WTC11 (cell line): ENCODE measurements at places on chromosomes 2 and 18. TPM values are rescaled to one million over a fixed set of nuclear protein-coding genes. Genes with fewer than 3 reads are reported as not detected.

DNA sequence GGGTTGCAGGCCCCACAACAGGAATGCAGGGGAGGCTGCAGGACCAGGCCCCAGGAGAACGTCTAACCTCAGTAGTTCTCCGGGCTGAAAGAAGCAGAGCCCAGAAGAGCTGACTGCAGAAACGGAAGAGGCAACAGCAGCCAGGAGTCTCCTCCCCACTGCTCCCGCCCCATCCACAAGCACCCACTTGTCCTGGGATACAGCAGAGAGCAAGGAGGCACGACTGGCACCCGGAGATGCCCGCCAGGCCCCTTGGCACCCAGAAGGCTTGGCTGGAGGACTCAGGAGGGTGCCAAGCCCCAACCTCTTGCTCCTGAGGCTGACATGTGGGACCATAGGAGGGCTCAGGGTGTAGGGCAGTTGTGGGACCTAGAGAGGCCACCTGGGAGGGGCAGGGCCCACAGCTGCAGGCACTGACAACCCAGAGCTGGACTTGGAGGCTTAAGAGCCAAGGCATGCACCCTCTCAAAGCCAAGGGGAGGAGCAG is 29.0 kb upstream of the TNS1 start:
- no peak overlapping the region for H3K27ac ChIP-seq
- no peaks in the 10 kb centered on the region for H3K36me3 ChIP-seq
- no peak overlapping the region for H3K4me3 ChIP-seq
- H3K27me3 ChIP-seq = peaks cover 32% of the 10 kb centered on the region

DNA sequence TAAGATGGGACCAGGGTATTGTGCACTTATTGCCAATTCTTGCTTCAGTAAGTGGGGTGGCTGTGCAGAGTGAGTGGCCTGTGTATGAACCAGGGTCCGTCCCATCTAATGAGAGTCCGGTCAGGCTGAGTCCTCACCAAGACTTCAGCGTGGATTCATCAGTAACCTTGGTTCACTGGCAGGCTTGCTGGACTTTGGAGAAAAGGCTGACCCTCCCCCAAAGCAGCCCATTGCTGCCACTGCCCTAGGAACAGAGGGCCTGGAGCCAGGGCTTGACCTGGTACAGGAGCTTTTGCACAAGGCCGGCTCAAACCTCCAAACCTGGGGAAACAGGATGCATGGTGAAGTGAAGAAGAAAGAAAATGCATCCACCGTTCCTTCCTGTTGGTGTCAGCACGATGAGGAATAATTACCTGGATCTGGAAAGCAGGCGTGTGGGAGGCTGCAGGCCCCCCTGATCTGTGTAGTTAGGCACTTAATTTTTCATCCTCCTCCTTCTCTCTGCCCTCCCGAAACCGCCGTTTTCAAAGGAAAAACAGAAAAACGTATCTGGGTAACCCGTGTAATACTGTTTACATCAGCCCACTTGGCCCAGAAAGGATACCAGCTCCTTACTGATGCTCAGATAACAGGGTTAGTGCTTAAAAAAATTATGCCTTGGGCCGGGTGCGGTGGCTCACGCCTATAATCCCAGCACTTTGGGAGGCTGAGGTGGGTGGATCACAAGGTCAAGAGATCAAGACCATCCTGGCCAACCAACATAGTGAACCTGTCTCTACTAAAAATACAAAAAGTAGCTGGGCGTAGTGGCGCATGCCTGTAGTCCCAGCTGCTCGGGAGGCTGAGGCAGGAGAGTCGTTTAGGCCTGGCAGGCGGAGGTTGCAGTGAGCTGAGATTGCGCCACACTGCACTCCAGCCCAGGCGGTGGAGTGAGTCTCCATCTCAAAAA is 147.7 kb downstream of the TGIF1 start:
- H3K4me3 ChIP-seq = no peak overlapping the region
- no peak for DNase-seq
- peaks cover 64% of the 10 kb centered on the region for H3K4me1 ChIP-seq
- peak overlapping the region; percentile 93 for H3K27ac ChIP-seq

DNA sequence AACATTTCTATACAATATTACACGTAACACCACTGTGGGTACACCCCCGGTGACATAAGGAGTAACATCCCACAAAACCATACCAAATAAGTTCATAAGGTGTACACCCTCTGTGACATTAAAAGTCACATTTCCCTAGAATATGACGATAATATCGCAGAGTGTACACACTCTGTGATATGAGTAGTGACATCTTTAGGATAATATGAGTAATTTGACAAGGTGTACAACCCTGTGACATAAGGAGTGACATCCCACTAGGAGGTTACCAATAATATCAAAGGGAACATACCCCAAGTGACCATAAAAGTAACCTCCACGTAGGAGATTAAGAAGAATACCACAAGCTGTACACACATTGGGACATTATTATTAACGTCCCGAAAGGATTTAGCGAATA is 24.0 kb upstream of the TEX261 start:
- no peak overlapping the region for H3K4me3 ChIP-seq
- H3K4me1 ChIP-seq = peaks cover 9% of the 10 kb centered on the region
- no peaks in the 10 kb centered on the region for H3K36me3 ChIP-seq
- peaks cover 4% of the 10 kb centered on the region; the same call in 1 of the 2 replicates for H3K27me3 ChIP-seq
- no peak overlapping the region for H3K27ac ChIP-seq

- peak overlapping the region; percentile 79 for H3K4me3 ChIP-seq
- peak overlapping the region; percentile 68 for H3K27ac ChIP-seq
- peak; percentile 66 for DNase-seq
- H3K36me3 ChIP-seq = no peaks in the 10 kb centered on the region
- peaks cover 19% of the 10 kb centered on the region for H3K27me3 ChIP-seq
These were observed 1.8 kb downstream of the GYPC start for GRCh38 chr2:126657636-126658318.

DNA sequence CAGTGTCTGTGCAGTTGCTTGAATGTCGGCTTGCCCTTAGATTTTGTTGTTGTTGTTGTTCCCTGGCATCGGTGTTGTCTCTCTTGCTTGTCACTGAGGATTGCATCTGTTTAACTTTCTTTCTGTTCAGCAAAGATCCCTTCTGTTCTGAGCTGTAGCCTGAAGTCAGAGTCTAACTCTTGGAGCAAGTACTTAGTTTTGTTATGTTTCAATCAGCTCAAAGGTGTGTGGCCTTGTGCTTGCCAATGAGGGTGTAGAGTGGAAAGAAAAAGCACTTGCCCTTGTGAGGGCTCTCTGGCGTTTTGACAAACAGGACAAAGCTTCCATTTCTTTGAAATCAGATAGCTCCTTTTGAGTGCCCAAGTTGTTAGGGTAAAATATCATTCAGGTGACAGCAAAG is 757.1 kb upstream of the CDH7 start:
- no peaks in the 10 kb centered on the region for H3K27me3 ChIP-seq
- H3K27ac ChIP-seq = peak overlapping the region; percentile 26; the same call in 1 of the 2 replicates
- no peaks in the 10 kb centered on the region for H3K36me3 ChIP-seq
- H3K4me3 ChIP-seq = no peak overlapping the region

The SLC4A5 gene
- 0.62 to 1.8 TPM (median 1.2 TPM) in 3 replicates for total RNA-seq
